Fibroblast of skin of back (primary cell): ENCODE measurements at places on chromosomes 7 and 10.

DNA sequence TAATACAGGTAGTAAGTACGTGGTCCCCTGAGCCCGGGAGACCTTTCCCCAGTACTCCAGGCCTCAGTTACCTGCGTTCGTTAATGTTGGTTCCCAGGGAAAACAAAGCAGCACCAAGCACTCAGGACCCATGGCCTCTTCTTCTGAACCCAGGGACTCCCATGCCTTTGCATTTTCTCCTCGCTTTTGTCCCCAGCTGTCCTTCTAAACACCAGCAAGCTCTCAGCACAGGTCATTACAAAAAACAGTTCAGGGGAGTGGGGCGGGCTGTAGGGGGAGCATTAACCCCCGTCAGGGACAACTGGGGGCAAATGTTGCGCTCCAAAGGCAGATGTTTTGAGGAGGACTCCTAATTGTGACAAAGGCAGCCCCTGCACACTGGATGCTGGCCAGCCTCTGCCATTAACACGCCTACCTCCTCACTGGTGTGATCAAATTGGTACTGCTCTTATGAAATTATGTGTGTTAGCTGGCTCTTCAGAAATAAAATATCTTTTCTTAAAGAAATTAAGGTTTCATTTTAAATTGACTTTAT, 80.5 kb upstream of the LRGUK start:
- DNase-seq = no peak

DNA sequence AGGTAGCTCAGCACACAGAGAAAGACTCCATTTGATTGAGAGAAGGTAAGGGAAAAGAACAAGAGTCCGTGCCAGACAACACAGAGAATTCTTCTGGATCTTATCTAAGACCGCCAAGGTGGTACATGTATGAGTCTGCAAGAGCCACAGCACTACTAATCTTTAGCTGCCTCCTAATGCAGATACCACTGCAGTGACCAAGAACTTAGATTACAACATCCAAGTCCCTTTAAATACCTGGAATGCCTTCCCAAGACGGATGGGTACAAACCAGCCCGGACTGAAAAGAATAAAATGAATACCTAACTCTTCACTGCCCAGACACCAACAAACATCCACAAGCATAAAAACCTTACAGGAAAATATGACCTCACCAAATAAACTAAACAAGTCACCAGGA, 33.3 kb downstream of the TFEC start:
- DNase-seq = no peak

GRCh38 chr7:2823130-2823529, 21.0 kb downstream of the GNA12 start:
- no peak for DNase-seq

DNA sequence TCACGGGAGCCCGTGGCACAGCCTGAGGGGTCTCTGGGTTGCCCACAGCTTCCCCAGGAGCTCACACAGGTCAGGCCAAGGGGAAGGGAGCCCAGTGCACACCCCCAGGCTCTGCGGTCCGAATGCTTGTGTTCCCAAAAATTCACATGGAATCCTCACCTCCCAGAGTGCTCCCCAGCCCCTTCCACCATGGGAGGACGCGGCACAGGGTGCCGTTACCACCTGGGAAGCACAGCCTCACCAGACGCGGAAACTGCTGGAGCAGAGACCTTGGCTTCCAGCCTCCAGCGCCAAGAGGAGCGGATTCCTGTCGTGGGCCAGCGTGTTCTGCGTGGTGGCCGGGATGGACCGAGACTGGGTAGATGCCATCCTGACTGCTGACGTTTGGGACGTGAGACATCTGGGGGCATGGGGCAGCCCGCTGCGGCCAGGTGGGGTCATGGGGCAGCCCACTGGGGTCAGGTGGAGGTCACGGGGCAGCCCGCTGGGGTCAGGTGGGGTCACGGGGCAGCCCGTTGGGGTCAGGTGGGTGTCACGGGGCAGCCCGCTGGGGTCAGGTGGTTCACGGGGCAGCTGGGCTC, 149.4 kb downstream of the WDR37 start:
- no peak for DNase-seq

DNA sequence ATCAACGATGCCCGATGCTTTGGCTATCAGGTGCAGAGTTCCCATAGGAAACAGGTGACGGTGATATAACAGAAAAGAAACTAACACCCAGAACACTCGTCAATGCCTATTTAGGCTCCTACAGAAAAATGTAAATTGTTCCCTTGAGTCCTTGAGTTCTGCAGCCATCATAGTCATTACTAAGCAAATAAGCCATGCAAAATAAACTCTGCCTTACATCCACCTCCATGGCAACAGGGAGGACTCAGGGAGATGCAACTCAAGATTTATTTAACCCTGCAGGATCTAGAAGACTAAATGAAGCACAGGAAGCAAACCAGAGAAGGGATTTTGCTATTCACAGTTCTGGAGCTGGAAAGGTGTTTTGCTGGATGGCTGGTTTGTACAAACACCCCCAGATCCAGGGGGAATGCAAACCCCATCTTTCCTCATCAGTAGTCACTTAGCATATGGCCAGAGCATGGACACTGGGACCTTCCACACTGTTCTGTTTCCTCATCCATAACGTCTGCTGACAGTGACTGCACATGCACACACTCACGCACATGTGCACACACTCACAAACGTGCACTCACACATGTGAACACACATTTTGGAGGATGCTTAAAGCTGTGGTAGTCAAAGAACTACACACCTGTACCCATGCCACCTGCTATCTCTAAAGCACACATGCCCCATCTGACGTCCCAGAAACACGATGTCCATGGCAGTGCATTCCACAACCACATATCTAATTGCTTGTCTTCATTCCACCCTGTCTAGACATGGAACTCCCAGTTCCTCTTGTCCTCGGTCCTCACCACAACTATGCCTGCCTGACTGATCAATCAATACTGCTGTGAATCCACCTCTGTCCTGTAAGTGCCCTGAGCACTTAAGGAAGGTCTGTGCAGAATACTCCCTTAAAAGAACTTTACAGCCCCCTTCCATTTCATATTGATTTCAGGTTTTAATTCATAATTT, 178.2 kb downstream of the COBL start:
- no peak for DNase-seq

DNA sequence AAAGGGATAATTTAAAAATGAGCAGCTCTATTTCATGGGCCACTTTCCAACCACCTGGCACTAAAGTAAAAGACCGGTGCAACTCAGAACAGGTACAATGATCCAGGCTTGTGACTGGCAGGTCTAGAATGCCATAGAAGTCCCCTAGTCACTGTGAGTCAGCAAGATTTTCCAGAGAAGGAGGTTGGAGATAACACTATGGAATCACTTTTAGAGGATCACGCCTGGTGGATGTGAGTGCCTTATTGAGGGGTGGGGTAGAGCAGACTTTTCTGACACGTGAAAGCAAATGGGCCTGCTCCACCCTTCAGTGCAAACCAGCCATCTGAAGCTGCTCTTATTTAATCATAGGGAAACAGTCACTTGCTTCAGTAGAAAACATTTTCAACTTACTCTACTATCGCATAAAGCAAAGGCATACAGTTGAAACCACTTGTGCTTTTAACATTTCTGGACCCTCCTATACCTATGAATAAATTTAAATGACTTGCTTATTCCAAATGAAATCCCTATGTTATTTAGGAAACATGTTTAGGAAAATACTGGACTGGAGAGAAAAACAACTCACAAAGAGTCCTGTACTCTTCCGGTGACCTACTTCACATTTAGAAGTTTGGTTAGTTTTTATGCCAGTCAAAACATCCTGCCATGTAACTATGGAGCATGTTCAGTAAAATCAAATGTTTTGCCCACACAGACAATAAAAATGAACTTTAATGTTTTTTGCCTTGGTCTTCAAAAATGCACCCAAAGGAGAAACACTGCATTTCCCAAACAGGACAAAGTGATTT, 21.5 kb upstream of the AKR1C1 start:
- peak; percentile 18 for DNase-seq

- no peak for DNase-seq
Observed at GRCh38 chr7:97167176-97167575, 49.7 kb downstream of the SDHAF3 start.

- no peak for DNase-seq
Observed at GRCh38 chr7:6545398-6546126, 5.7 kb downstream of the GRID2IP start.

DNA sequence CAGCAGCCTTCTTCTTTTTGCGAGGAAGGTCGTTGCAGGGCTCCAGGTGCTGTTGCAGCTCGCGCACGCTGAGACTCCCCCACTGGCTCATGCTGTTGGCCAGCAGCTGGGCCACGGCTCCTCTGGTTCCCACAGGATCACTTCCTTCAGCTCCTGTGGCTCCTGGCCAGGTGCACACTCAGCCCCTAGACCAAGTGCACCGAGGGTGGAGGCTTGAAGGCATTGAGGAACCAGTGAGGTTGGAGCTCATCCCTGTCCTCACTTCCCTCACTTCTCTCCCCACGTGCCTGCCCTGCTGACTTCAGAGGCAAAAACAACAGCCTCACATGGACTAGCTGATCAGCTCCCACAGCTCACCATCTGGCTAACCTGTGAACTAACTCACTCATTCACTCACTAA, 46.2 kb upstream of the ADRB1 start:
- no peak for DNase-seq

- no peak for DNase-seq
Observed at GRCh38 chr7:95035295-95035694, 127.9 kb downstream of the PPP1R9A start.

DNA sequence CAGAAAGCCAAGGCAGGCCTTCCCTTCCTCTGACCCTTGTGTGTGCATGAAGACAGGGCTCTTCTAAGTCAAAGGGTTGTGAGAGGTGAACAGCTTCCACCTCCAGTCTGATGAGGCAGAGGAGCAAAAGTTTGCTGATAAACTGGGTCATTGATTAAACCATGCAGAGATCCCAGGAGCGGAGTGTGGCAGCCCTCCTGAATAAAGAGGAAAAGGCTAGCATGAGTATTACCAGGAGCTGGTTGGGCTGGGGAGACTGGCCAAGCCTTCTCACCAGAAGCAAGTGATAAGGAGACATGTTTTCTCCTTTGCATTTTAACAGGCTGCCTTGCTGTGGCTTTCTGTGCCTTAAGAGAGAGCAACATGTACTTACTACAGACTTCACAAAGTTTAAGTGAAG, 10.2 kb downstream of the LMOD2 start:
- DNase-seq = no peak

GRCh38 chr7:88771417-88771816, 11.9 kb downstream of the ZNF804B start:
- no peak for DNase-seq

DNA sequence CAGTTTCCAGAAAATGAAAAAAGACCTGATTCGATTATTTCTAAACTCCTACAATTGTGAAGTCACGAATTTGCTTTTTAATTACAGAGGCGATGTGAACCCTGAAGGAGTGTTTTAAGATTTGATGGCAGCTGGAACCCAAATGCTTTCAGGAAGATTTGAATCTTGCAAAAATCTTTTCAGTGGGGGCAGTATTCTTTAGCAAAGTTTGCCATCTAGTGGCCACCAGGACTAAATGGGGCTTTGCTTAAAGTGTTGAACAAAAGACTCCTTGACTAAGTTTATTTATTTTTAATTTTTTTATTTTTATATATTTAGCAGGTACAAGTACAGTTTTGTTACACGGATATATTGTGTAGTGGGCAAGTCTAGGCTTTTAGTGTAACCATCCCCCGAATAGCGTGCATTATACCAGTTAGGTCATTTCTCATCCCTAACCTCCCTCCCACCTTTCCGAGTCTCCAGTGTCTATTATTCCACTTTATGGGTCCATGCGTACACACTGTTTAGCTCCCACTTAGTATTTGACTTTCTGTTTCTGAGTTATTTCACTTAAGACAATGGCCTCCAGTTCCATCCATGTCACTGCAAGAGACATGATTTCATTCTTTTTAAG, 98.8 kb downstream of the CACNB2 start:
- DNase-seq = peak; percentile 53

DNA sequence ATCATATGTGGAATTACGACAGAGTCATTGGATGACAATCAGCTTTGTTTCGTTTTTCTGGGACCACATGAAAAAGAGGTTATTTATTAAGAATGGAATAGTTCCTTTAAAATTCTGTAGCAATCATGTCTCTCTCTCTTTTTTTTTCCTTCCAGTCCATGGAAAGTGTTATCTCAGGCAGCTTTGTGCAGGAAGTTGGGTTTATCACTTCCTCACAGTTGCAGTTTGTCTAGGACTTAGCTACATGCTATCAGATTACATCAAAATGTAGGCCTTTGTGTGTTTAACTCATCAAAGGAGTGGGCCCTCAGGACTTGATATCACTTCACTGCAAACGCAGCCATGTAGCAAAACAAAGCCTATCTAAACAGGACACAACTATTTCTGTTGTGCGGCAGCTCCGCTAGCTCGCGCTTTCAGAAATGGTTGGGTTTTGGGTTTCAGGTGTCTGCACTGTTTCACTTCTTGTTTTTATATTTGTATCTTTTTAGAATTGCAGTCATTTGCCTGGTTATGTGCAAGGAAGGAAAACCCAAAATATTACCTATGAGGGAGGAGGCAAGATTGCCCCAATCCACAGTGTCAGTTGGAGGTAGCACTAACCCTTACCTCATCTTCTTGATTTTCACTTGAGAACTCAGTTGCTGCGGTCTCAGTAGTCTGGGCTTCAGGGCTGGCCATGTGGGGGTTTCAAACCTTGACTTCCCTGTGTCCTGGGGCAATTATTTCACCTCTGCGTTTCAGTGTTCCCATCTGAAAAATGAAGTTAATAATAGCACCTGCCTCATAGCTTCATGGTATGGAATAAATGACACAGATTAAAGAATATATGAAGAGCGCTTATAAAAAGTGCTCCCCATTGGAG, 66.7 kb downstream of the HHEX start:
- DNase-seq = no peak

GRCh38 chr10:108696792-108697477, 1226.4 kb downstream of the XPNPEP1 start:
- DNase-seq = no peak

GRCh38 chr7:122457969-122458368, 153.4 kb upstream of the FEZF1 start:
- no peak for DNase-seq

- peak; percentile 79 for DNase-seq
Observed at GRCh38 chr7:130951976-130952876, 218.2 kb upstream of the KLF14 start.

- peak; percentile 81 for DNase-seq
Observed at GRCh38 chr10:22427890-22428571, 82.7 kb downstream of the SPAG6 start.

- peak; percentile 27 for DNase-seq
Observed at GRCh38 chr7:129376076-129376777, 58.0 kb upstream of the STRIP2 start.

- DNase-seq = no peak
Observed at GRCh38 chr7:50145801-50146338, 52.8 kb upstream of the ZPBP start.
